ENCODE measurements at places on chromosomes 1 and 21. TPM values are rescaled to one million over a fixed set of nuclear protein-coding genes. Genes with fewer than 3 reads are reported as not detected.

DNA sequence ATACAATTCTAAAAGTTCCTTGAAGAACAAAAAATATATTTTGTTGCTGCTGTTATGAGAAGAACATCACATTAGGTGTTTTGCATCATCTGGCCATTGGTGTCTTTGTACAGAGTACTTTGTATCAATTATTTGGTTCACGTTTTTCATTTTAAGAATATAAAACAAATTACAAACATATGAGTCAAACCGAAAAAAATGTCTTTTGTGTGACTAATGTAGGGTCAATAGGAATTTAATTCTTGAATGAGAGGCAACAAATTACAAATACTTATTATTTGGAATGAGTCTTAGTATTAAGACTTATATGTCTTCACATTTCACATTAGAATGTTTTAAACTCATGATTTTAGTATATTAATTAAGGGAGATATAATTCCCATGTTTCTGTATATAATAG is 54.8 kb downstream of the NR5A2 start:
- no peak overlapping the region for H3K4me3 ChIP-seq
- no peak overlapping the region for H3K27ac ChIP-seq
- no peaks in the 10 kb centered on the region for H3K4me1 ChIP-seq
- no peaks in the 10 kb centered on the region for H3K27me3 ChIP-seq
- H3K36me3 ChIP-seq, result no peaks in the 10 kb centered on the region
- no peak for DNase-seq

DNA sequence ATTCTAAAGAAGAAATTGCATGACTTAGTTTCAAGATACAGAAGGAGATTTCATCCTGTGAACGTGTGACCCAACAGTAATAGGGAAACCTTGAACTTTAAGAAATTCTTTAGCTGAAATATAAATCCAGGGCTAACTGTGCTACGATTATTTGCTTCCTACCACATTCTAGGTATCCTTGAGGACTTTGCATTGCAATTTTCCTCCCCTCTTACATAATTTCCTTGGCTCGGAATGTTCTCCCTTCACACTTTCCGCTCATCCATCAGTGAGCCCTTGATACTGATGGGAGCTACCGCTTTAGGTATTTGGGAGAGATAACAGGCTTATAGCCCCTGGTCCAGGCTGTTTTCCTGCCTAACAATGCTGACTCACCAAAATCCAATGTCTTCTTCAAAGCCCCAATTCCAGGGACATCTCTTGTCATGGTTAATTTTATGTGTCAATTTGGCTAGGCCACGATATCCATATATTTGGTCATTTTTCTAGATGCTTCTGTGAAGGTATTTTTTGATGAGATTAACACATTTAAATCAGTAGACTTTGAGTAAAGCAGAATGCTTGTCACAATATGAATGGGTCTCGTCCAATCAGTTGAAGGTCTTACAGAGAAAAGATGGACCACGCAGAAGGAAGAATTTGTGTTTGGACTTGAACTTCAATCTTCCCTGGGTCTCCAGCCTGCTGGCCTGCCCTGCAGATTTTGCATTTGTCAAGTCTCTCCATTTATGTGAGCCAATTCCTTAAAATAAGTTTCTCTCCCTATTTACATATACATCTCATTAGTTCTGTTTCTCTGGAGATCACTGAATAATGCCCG is 121.2 kb downstream of the PTPN14 start:
- H3K4me1 ChIP-seq, result peaks cover 2% of the 10 kb centered on the region
- no peak overlapping the region for H3K27ac ChIP-seq
- DNase-seq, result no peak
- no peak overlapping the region for H3K4me3 ChIP-seq
- no peaks in the 10 kb centered on the region for H3K36me3 ChIP-seq

- H3K4me1 ChIP-seq, result peaks cover 2% of the 10 kb centered on the region
- no peak for DNase-seq
- no peak overlapping the region for H3K27ac ChIP-seq
- no peak overlapping the region for H3K4me3 ChIP-seq
Measured at GRCh38 chr1:156486421-156487344, 13.9 kb downstream of the MEF2D start.

GRCh38 chr1:219665089-219665488 is 52.2 kb upstream of the ZC3H11B start:
- H3K36me3 ChIP-seq, result no peaks in the 10 kb centered on the region
- H3K4me3 ChIP-seq, result no peak overlapping the region
- H3K4me1 ChIP-seq, result no peaks in the 10 kb centered on the region
- no peak for DNase-seq
- no peak overlapping the region for H3K27ac ChIP-seq
- H3K27me3 ChIP-seq, result no peaks in the 10 kb centered on the region

DNA sequence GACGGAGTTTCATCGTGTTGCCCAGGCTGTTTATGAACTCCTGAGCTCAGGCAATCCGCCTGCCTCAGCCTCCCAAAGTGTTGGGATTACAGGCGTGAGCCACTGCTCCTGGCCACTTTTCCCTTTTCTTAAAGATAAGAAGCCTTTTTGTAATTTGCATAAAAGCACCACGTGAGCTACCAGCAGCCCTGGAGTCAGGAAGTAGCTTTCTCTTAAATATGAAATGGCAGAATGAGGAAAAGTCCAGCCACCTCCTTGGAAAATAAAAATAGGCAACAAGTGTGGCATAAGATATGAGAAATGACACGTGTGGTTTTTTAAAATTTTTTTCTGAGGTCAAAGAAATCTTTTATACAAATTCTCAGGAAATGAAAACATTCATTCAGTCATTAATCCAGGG is 259.7 kb downstream of the DYRK1A start:
- H3K36me3 ChIP-seq, result no peaks in the 10 kb centered on the region
- no peak overlapping the region for H3K4me3 ChIP-seq
- peaks cover 3% of the 10 kb centered on the region for H3K4me1 ChIP-seq
- no peak for DNase-seq
- no peaks in the 10 kb centered on the region for H3K27me3 ChIP-seq
- H3K27ac ChIP-seq, result no peak overlapping the region

GRCh38 chr1:162035241-162035640 is 11.6 kb upstream of the OLFML2B start:
- H3K27me3 ChIP-seq, result no peaks in the 10 kb centered on the region
- no peak overlapping the region for H3K4me3 ChIP-seq
- no peak overlapping the region for H3K27ac ChIP-seq
- no peaks in the 10 kb centered on the region for H3K36me3 ChIP-seq
- no peak for DNase-seq

SYTL1 gene
- 1.8 TPM for total RNA-seq

EXTL1 gene
- 1.3 TPM for total RNA-seq

CYP4A11 gene
- total RNA-seq, result 0.15 TPM

GJC2 gene
- total RNA-seq, result 4.5 TPM

Data from aorta (tissue), 5 donors.